ENCODE measurements at places on chromosomes 2 and 18.

- no peak for DNase-seq
Observed at GRCh38 chr2:119116411-119117295, 41.9 kb downstream of the C1QL2 start.

DNA sequence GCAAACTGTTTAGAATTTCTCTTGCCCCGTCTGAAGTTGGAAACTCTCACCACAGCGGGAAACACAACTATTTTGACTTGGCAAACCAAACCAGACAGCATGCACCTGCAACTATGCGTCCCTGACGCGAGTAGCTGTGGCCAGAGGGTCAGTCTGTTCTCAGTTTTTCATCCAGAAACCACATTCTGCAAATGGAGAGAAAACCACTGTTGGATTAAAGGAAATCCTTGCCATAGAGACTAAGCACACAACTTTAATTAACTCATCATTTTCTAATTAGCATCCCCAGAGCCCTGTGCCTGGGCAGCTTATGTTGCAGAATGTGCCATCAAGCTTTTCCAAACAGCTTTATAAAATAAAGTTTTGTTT, 415.7 kb upstream of the TCF4 start:
- DNase-seq: no peak

- DNase-seq: no peak
Observed at GRCh38 chr2:127008265-127009015, 98.5 kb downstream of the BIN1 start.

DNA sequence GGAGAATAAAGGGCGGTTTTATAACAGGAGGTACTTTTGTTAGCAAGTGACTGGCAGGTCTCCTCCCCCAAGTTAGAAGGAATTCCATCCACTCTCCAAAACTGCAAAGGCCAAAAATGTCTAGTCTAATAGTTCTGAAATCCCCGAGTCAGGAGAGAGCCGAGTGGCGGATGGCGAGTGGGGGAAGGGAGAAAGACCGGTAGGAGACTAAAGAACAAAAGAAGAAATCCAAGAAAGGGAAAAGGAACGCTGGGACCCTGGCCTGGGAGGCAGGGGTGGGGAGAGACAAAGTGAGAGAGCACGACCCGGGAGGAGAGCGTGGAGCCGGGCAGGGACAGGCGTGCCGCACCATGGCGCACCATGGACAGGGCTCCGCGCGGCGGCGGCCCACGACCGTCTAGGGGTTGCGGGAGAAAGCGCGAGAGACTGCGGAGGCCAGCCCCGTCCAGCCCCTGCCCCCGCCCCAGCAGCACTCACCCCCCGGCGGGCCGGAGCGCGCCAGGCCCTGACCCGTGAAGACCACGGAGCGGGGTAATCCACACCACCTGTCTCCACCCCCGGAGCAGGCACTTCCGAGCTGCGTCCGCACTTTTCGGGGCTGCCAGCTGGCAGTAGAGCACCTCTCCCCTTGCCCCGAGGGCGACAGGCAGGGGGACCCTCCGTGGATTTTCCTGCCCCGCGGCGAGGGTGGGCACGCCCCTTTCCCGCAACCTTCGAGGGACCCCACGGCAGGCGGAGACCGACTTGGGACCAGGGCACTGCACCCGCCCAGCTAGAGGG, 1.6 kb downstream of the CDH2 start:
- no peak for DNase-seq

DNA sequence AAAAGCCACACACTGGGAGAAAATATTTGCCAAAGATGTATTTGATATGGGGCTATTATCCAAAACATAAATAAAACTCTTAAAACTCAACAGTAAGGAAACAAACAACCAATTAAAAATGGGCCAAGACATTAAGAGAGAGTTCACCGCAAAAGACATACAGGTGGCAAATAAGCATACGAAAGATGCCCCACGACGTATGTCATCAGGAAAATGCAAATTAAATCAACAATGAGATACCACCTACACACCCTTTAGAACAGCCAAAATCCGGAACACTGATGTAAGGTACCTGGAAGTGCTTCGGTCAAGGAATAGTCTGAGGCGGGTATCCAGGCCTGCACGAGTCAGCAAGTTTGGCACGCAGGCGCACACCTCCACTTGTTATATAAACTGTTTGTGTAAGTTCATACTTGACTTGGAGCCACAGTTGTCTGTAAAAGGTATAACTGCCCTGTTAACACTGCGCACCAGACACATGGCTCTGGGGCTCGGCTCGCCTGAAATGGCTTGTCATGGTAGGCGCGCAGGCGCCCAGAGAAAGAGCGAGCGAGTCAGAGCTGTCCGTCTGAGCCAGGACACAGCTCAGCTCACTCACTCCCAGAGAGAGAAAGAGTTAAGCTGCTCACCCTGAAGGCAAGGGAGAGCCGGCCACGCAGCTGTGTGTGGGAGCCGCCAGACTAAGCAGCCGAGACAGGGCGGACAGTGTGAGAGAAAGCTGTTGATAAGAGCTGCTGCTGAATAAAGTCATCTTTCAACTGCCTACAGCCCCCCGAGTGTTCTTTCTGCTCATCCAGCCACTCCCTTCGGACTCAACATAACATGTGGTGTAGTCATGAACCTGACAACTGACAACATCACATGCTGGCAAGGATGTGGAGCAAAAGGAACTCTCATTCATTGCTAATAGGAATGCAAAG, 87.3 kb downstream of the HNRNPLL start:
- DNase-seq: no peak

GRCh38 chr2:105712981-105713596, 31.6 kb upstream of the NCK2 start:
- DNase-seq: no peak

Data from stimulated activated naive B cell treated with anti-CD40 and anti-IgM and Interleukin-4, amounts not matched to agents 10 μg/mL and 1 μg/mL and 100 μg/mL, for 72 hours (primary cell).